ENCODE measurements at places on chromosomes 3 and 15.

DNA sequence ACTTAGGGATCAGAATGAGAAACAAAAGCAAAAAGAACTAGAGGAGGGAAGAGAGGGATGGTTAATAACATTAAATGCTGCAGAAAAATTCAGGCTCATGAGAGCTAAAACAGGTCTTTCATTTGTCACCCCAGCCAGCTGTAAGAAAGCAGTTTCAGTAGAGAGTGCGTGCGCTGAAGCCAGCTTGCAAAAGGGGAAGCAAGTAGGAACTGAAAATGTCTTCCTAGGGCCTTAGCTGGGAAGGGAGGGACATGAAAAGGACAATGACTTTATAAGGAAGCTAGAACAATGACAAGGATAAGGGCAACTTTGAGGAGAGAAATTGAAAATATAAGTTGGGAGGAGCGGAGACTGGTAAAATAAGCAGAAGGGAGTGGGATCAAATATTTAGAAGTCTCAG, 3.1 kb downstream of the CIAO2A start:
- no peak for DNase-seq

DNA sequence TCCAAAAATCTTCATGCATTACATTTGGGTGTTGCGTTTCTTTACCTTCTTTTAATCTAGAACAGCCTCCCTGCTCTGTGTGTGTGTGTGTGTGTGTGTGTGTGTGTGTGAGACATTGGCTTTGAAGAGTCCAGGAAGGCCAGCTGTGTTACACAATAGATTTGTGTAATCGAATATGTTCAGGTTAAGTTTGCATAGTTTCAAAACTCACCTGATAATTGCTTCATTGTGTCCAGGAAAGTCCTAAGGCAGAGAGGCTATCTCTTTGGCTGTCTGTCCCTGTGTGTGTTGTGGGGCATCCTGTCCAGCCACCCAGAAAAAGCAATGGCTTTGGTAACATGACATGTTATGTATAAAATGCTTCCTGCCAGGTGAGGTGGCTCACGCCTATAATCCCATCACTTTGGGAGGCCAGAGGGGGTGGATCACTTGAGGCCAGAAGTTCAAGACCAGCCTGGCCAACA, 37.5 kb downstream of the ZNF710 start:
- DNase-seq, result no peak

GRCh38 chr15:76252249-76252648, 59.0 kb downstream of the ETFA start:
- DNase-seq, result no peak

DNA sequence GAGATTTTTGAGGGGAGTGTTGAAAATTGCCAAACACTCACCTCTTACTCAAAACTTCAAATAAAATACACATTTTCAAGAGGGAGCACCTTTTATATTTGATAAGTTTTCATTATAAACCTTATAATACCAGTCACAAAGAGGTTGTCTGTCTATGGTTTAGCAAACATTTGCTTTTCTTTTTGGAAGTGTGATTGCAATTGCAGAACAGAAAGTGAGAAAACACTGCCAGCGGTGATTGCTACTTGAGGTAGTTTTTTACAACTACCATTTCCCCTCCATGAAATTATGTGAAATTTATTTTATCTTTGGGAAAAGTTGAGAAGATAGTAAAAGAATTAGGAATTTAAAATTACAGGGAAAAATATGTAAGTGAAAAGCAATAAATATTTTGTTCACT, 20.1 kb downstream of the DIPK2A start:
- DNase-seq, result no peak

GRCh38 chr3:64163019-64163754, 62.1 kb downstream of the PRICKLE2 start:
- DNase-seq, result no peak

DNA sequence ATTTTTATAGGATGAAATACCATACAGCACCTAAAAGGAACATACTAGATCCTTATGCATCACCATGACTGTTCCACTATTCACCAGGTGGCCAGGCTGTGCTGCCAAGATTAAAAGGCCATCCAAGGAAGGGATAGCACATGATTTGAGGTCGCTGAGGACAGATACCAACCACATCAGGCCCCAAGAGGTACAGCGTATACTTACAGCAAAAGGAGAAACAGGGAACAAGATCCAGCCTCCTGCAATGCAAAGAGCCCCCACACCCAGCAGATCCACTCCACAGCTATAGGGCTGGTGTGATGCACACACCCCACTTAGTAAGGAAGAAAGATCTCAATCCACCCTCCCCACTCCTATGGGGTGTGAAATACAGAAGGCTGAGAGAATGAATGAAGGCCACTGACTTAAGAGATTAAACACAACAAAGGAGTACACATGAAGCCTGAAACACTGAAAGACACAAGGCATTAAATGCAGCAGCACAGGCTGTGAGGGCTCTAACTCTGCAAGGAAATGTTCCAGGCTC, 32.0 kb upstream of the ZNF445 start:
- no peak for DNase-seq

DNA sequence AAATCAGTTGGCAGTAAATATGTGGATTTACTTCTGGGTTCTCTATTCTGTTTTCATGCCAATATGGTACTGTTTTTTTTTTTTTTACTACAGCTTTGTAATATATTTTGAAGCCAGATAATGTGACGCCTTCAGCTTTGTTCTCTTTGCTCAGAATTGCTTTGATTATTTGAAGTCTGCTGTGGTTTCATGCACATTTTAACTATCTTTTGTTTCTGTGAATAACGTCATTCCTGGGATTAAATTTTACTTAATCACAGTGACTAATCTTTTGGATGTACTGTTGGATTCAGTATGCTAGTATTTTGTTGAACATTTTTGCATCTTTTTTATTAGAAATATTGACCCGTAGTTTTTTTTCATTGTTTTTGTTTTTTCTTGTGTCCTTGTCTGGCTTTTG, 576.5 kb downstream of the ZNF385D start:
- no peak for DNase-seq

GRCh38 chr3:52325686-52326085, 9.6 kb downstream of the DNAH1 start:
- no peak for DNase-seq
